ENCODE measurements at places on chromosomes 4 and X.

GRCh38 chrX:132955690-132956089 is 2.7 kb downstream of the HS6ST2 start:
- no peak for DNase-seq

DNA sequence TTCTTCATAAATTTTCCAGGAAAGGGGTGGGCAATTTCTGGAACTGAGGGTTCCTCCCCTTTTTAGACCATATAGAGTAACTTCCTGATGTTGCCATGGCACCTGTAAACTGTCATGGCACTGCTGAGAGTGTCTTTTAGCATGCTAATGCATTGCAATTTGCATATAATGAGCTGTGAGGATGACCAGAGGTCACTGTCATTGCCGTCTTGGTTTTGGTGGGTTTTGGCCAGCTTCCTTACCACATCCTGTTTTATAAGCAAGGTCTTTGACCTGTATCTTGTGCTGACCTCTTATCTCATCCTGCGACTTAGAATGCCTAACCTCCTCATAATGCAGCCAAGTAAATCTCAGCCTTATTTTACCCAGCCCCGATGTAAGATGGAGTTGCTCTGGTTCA is 577.8 kb downstream of the NLGN4X start:
- no peak for DNase-seq

GRCh38 chr4:135368831-135369230 is 1167.2 kb upstream of the PABPC4L start:
- DNase-seq, result no peak

DNA sequence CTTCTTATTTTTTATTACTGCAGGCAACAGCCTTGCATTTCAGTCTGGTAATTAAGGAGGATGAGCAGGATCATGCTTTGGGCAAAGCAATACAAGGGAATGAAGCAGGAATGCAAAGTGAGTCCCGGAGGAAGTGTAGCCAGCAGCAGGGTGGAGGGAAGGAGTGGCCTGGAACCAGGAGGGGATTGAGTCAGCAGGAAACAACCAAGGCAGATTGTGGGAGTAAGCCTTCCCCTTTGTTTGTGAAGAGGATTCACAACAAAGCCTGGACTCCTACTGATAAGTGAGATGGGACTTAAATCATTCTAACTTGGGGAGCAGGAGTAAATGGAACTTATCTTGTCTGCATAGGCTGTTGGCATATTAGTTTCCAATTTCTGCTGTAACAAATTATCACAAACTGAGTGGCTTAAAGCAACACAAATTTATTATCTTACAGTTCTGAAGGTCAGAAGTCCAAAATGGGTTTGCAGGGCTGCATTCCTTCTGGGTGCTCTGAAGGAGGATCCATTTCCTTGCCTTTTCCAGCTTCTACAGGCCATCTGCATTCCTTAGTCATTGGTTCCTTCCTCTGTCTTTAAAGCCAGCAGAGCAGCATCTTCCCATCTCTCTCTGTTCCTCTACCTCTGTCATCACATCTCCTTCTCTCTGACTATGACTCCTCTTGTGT is 93.2 kb upstream of the AP1S2 start:
- no peak for DNase-seq

- DNase-seq, result no peak
These were observed 159.6 kb upstream of the CTSO start for GRCh38 chr4:156113138-156113765.

- no peak for DNase-seq
These were observed 95.3 kb upstream of the CXCL13 start for GRCh38 chr4:77510367-77510766.

GRCh38 chr4:157988641-157989040 is 184.2 kb downstream of the GASK1B start:
- DNase-seq, result no peak

- no peak for DNase-seq
These were observed 2135.5 kb downstream of the PCDH7 start for GRCh38 chr4:32855622-32856021.

DNA sequence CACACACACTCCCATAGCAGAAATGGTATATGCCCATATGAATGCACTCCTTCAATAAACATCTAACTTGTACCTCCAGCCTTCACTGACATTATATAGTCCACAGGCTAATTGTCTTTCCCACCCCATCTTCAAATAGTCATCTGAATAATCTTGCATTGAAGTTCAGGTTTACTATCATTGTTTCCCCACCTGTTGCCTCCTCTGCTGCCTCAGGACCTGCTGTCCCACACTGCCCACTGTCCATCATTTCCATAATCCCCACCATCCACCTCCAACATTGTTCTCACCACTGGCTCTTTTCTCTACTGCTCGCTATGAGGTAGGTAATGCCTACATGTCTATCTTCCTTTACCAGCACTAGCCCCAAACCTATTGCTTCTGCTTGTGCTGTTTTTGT is 66.1 kb downstream of the TBC1D9 start:
- no peak for DNase-seq
